Renal cortex interstitium (tissue), 15 donors: ENCODE measurements at places on chromosomes 11 and 22. TPM values are rescaled to one million over a fixed set of nuclear protein-coding genes. Genes with fewer than 3 reads are reported as not detected.

The MEI1 gene
- polyA plus RNA-seq = 2.5 TPM

- DNase-seq = no peak
These were observed 77.9 kb upstream of the OR5AK2 start for GRCh38 chr11:56910785-56911184.

DNA sequence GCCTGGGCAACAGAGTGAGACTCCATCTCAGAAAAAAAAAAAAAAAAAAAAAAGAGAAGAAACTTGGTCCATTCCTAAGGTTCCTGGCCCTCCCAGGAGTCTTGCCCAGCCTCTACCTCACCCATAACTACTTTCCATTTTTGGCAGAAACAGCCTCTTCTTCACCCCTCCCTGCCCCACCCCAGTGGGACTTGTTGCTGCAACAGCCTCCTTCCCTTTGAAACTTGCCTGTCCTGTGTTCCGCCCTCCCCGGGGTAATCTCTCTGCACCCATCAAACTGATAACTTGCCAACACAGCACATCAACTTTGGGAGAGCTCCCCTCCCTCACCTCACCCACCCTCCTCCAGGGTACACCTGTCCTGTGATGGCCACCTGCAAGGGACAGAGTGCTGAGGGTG, 10.0 kb upstream of the FAM83F start:
- no peak for DNase-seq

GRCh38 chr11:9003573-9004182, at the start of gene NRIP3:
NRIP3 (minus strand) TSS chr11:9004001; CDS start chr11:9003935, 66 bp downstream.
- DNase-seq = peak; percentile 38

DNA sequence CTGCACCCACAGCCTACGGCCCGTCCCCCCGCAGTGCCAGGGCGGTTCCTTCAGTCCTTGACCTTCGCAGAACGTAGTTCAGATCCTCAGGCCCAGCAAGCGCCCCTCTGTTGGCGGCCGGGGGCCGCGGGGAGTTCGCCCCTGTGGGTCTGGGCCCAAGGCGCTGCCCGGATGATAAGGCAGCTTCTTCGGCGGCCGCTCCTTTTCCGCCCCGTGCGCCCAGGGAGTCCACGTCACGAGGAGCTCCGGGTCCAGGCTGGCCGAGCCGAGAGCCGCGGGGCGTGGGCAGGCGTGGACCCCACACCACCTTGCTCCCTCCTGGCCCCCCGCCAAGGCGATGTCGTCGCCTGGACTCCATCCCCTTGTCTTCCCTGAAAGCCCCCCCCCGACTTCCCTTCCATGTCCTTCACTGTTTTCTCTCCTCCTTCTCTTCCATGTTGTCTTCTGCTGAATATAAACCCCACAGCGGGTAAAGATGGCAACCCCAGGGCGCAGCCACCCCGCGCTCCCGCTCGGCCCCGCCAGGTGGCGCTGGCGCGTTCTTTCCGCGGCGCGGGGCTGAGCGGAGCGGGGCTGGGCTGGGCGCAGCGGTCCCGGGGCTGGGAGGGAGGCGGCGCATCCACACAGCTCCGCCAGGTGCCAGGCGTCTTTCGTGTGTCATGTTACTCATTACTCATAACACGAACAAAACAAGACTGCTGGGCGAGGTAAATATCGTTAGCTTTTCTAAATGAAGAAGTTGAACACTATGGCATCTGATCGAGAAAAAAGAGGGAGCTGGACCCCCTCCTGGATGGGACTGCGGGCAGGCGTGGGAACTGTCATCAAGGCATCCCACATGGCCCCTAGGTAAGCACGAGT, 321.0 kb downstream of the NTM start:
- DNase-seq = no peak
